ENCODE measurements at places on chromosomes 2 and 18.

DNA sequence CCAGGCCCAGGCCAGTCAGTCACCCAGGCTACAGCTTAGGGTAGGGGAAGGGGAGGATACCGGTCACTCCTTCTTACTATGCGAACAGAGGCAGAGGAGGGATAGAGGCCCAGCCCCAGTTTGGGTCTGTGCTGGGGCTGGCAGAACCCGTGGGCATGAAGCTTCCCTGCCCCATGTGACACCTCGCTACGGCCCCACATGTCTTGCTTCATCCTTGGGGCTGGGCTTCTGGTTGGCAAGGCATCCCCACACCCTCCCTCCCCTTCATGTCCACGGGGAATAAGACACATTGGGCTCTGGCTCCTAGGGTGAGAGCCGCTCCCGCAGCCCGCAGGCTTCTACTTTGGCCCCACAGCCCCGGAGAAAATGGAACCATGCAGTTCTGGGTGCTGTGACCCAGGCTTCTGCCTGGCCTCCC, 32.4 kb downstream of the HS1BP3 start:
- no peak for DNase-seq

DNA sequence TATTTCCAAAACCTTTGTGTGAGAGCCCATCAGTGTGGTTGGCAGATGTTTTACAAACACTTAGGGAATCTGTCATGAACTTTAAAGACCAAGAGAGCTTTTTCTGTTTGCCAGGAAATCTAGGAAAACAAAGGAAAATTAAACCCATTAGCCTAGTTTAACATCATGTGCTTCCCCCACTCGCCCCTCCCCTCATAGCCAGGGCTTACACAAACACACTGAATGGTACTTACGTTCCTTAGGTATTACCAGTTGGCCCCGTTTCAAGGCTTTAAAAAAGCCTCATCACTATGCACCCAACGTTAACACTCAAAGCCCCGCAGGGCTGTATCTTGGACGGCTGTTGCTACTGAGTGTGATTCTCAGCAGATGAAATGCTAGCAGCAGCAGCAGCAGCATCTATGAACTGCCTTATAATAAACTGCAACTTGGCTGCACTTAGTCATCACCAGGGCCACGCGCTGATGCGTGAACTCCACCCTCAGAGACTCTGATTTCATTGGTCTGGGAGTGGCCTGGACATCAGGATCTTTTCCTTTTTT, 20.1 kb upstream of the TTC39C start:
- DNase-seq: no peak

DNA sequence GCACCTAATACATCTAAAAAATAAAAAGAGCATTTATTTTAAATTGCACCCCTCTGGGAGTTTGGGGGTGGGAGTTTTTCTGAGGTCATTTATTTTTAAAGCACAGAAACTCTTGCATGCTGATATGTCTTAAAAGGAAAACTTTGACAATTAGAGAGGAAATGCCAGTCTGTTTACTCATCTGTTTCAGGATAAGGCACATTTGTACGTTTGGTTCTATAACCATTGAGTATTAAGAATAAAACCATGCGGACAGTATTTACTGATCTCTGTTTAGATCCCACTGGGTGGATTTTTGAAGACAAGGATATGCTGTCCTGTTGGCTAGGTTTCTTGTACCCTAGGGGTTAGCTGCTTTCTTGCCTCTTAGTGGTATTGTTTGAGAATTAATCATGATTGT, 122.9 kb downstream of the TANC1 start:
- no peak for DNase-seq

DNA sequence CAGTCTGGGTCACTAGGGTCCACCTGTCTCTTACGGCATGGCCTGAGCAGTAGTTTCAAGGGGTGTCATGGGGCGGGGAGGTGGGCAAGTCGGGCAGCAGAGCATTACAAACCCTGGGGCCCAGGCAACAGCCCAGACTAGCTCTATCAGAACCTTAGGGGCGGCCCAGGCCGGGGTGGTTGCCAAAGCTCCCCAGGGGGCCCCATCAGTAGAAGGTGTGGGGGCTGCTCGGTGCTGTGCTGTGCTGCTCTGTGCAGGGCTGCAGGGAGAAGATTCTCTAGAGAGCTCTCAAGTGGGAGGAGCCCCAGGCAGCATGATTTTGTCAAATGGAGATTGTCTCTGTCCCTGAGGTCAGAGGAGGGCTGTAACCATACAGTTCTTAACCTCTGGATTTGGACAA, 36.4 kb upstream of the SLC14A1 start:
- DNase-seq: peak; percentile 29

GRCh38 chr2:53235836-53236582, 531.6 kb upstream of the CHAC2 start:
- no peak for DNase-seq

DNA sequence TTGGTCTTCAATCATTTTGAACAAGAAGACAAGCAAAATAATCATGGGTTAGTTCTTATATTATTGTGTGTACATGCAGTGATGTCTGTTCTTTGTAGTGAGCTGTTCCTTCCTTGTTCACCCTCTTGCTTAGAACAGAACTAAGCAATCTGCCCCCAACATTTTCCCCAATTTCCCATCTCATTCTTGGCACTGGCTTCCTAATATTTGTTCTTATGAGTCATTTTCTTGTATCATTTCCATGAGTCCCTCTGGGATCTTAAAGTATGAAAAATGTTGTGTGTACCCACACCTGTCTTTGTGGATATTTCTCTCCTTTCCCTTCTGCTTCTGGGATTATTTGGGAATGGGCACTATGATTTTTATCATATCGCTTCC, 3.5 kb upstream of the IL1B start:
- DNase-seq: no peak

- no peak for DNase-seq
Measured at GRCh38 chr2:156338578-156338977, 6.1 kb upstream of the NR4A2 start.

- no peak for DNase-seq
Measured at GRCh38 chr2:230447455-230448451, 31.8 kb downstream of the SP100 start.

- no peak for DNase-seq
Measured at GRCh38 chr2:151729415-151729811, 4.9 kb downstream of the NEB start.

DNA sequence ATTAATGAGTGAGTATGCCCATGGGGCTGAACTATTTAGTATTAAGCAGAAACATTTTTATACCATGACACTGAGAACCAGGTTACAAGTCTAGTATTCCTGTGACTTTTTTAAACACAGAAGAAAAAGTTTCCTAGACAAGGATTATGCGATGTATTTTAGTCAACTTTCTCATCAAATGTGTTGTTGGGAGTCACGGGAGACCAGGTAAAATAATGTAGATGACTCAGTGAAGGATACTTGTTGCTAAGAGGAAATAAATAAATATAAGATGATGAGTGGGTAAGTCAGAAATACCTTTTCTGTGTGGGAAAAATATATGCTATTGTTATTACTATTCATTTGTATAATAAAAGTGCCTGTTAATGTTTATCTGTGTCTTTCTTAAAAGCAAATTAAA, 23.4 kb downstream of the MBD5 start:
- DNase-seq: no peak

DNA sequence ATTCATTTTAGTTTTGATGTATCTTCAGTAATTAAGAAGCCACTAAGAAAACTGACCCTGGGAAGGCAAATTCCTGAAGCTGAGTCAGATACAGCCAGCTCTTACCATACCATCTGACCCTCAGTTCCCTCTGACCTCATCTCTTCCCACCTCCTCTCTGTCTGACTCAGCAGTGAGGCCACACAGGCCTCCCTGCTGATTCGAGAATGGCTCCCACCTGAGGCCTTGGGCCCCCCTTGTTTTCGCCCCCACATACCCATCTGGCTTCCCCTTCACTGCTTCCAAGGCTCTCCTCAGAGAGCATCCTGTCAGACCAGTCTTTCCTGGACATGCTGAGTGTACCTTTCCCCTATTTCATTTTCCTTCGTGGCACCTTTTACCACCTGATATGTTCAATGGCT, 71.0 kb upstream of the CYP1B1 start:
- DNase-seq: no peak

GRCh38 chr2:163505281-163505680, 230.5 kb downstream of the FIGN start:
- DNase-seq: no peak

DNA sequence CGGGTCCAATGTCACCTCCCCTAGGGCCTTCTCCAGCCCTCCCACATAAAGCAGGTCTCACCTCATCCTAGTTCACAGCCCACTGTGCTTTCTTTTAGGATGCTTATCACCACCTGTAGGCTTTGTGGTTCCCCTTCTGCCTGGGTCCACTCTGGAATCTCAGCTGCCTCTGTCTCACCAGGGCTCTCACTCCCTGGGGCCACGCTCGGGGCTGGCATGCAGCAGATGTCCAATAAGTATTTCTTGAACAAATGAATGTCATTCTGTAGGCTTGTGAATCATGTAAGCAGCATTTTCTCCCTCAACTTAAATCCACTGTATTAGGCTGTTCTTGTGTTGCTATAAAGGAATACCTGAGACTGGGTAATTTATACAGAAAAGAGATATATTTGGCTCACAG, 4.3 kb upstream of the SH3BP4 start:
- DNase-seq: no peak

- DNase-seq: no peak
Measured at GRCh38 chr2:74142340-74142739, 5.4 kb downstream of the BOLA3 start.

- DNase-seq: peak; percentile 47
Measured at GRCh38 chr2:23404426-23404825, 19.4 kb downstream of the KLHL29 start.

DNA sequence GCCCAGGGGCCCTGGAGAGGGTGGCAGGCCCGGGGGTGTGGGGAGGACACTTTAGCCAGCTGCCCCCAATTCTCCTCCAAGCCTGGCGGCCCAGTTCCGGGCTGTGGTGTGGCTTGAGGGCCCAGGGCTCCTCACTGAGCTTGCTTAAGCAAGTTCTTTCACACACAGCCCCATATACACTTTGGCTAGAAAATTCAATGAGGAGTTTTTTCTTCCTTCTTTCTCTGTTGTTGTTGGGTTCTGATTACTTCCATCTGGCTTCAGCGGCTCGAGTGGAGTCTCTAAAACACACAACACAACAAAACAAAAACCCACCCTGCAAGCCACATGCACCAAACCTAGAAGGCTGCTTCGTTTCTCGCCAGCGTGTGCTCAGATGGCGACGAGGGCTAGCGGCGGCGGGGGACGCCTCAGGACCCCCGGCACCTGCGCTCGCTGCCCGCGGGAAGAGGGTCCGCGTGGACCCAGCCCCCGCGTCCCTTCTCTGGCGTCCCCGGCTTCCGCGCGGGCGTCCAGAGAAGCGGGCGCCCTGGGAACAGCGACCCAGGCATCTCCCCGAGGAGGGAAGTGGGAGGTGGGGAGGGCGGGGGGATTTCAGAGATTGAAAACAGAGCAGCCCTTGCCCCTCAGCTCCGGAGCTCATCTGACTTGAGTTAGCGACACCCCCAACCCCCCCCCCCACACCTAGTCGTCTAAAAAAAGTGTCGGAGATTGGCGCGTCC, 577 bp upstream of the GLI2 start:
- peak; percentile 78 for DNase-seq

- no peak for DNase-seq
Measured at GRCh38 chr2:233655043-233655442, 16.7 kb upstream of the UGT1A9 start.

DNA sequence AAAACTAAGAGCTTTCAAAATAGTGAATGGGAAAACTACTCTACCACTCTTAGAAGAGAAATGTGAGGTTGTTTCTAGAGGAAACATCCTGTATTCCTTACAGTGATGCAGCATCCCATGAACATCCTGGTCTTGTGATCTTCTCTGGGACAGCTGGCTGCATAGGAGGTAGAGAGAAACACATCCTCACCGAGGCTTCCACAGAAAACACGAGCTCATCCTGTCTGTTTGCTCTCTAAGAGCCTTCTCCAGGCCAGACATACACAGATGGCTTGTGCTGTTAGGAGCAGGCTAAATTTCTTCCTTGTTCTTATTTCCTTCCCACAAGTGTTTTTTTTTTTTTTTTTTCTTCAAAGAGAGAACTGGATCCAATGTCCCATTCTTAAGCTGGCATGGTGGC, 14.7 kb upstream of the FZD7 start:
- no peak for DNase-seq

DNA sequence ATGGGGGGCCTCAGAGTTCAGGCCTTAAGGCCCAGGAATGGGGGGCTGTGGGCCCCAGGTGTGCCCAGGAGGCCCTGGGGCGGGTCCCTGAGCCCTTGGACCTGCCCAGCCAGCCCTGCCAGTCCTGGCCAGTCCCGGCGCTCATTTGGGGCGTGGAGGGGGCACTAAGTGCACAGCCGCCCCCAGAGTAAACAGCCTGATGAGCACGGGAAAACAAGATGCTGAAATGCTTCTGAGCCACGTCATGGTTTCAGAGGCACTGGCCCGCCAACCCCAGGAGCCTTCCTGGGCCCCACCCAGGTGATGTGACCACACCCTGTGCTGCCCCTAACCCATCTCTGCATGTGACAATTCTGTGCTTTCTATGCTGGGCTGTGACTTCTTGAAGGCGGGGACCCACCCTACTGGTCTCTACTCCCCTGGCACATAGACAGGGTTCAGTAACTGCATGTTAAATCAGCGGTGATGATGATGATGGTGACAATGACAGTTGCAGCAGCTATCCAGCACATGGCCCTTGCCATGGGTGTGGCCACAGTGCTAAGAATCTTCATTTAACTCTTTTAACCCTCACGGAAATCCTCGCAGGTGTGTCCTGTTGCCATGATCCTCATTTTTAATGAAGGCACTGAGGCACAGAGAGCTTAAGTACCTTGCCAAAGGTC, 28.1 kb upstream of the ASPRV1 start:
- DNase-seq: no peak

GRCh38 chr18:70500748-70501147, 211.9 kb downstream of the SOCS6 start:
- no peak for DNase-seq

DNA sequence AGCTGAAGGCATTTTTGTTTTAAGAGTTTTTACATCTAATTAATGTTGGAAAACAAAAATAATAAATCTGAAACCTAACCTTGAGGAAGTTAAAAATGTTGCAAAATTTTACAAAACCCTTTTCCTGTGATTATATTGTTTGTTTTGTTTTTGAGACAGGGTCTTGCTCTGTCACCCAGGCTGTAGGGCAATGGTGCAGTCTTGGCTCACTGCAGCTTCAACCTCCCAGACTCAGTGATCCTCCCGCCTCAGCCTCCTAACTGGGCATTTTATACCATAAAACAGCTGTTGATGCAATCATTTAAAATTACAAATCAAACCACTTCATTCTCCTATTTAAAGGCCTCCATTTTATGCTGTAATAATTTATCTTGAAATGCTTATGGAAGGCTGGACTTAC, 1.7 kb upstream of the ZNF24 start:
- DNase-seq: no peak
